ENCODE measurements at places on chromosomes 2 and 18.

DNA sequence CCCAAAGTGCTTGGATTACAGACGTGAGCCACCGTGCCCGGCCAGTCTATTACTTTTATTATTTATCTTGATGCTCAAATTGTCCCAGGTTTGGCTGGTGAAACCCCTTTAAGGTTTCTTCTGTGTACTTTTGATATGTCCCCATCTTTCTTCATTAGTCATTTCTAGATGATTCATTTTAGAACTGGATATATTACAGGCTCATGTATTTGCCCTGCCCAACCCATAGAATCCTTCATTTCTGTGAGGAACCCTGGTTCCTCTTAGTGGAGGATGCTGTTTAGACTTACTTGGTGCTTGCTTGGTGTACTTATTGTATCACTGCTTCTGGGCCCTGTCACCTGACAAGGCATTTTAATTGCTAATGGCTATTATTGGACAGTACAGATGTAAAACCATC is 40.1 kb downstream of the KCMF1 start:
- DNase-seq: peak; percentile 28

DNA sequence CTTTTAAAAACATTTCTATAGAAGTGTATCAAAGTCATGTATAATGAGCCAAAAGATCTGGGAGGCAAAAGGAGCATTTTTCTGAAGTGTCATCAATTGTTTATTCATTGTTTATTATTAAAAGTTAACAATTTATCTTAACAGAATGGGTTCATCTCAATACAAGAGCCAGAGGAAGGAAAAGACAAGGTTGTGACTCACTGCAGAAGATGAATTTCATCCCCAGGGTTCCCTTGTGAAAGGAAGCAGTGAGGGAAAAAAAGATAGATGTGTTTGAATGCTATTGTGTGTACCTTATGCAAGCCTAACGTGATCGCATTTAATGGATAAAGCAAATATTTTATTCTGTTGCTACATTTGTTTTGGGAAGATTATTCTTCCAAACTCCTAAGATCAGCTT is 286.3 kb downstream of the PIEZO2 start:
- no peak for DNase-seq

DNA sequence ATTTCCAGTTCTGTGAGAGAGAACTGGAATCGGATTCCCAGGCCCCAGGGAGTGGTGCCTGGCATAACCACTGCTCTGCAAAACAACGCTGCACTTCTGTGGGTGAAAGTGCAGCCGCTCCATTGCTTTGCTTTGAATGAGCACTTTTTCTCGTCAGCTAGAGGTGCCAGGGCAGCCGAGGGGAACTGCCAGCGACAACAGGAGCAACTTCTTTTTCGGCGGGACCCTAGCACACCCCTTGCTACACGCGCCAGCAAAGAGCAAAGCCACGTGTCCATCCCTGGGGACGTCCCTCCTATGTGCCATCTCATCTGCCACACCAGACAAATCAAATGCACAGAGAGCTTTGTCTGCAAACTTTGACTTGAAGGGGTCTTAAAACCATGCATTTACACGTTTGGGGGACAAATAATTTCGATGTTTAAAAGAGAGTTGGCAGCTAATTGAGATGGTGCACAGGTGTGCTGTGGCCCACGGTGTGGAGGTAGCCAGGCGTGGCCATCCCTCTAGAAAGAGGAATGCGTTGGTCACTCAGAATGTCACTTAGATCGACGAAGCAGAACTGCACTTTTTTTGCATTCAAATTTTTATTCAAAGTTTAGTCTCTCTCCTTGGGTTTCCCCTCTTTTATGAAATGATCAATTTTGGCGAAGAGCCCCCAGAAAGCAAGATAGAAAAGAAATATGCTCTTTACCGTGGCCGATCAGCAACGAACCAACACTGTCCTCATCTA is 151.8 kb downstream of the MBP start:
- DNase-seq: no peak

- no peak for DNase-seq
These were observed 2.3 kb upstream of the ALPP start for GRCh38 chr2:232376260-232376659.

DNA sequence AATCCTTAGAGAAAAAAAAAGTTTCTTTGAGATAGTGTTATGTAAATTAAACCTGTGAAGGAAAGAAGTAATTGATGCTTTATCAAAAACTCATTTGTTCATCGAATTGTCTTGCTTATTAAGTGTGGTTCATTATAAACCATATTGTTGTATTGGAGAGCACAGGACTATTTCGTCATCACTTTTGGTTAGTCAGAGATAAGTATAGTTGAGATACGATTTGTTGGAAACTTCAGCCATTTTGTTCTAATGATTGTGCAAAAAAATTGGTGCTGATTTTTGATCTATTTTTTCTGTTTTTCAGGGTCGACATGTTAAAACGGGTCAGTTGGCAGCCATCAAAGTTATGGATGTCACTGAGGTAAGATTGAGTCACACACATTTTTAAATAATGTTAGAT is 92.9 kb downstream of the MAP4K4 start:
- DNase-seq: peak; percentile 70

DNA sequence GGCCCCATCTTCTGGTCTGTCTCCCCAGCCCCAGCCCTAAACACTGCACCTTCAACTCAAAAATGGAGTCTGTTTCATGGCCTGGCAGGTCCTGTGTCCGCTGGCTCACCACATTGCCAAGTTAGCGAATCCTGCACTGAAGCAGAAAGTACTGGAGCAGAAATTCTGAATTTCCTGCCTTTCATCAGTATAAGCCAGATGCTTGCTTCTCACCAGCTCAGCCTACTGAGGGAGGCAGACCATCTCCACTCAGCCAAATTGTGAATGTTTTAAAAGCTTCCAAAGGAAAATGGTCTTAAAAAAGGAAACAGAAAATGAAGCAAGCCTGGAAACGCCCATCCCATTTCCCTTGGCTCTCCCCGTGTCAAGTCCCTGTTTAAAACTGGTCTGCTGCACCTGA is 157.8 kb downstream of the C1D start:
- DNase-seq: no peak

- peak; percentile 70 for DNase-seq
These were observed 430.4 kb downstream of the LPIN1 start for GRCh38 chr2:12176623-12177454.

DNA sequence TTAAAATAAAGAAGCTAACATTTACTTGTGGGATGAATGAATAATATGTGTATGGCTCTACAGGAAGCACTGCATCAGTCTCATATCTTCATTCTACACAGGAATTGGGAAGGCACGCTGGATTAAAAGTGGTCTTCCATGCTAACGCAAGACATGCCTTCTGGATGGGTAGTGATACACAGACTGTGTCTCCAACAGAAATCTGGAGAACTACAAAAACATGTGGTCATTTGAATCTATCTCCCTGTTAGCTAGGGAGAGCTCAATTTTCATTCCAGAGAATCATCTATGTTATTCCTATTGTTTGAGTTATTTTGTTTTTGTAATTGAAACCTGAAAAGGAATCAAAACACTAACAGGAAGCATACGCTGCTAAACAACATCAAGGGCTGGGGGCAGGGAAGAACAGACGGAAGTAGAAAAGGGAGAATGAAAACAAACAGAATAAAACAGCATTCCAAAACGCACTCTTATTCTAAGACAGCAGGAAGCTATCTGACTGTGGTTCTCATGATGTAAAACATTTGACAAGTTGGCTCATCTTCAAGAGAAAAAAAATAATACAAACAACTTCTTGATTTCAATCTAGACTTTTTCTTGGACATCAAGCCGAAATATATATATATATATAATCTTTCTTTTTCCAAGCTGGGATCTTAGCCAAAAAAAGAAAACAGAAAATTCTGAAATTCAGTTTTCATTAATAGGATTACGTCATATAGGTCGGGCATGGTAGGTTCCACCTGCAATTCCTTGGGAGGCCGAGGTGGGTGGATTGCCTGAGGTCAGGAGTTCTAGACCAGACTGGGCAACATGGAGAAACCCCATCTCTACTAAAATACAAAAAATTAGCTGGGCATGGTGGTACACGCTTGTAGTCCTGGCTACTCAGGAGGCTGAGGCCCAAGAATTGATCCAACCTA is 31.5 kb upstream of the ASNSD1 start:
- DNase-seq: no peak

- no peak for DNase-seq
These were observed 160.3 kb upstream of the TCF4 start for GRCh38 chr18:55748227-55748738.

DNA sequence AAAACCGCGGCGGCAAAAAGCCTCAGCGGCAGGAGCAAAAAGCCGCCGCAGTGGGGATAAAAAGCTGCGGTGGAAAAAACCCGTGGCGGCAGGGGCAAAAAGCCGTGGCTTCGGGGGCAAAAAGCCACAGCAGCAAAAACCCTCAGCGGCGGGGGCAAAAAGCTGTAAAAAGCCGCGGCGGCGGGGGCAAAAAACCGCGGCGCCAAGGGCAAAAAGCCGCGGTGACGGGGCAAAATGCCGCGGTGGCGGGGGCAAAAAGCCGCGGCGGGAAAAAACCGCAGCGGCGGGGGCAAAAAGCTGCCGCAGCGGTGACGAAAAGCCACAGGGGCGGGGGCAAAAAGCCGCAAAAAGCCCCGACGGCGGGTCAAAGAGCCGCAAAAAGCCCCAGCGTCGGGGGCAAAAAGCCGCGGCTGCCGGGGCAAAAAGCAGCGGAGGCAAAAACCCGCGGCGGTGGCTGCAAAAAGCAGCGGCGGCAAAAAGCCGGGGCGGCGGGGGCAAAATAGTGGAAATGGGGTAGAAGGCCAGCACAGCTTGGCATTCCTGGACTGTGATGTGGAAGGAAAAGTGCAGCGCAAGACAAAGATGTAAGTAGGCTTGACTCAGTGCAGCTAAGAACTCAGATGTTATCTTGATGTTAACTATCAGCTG is 151.8 kb downstream of the ANKRD30BL start:
- no peak for DNase-seq

GRCh38 chr2:211049321-211050018 is 493.1 kb downstream of the CPS1 start:
- DNase-seq: no peak

GRCh38 chr18:67677489-67677888 is 161.0 kb upstream of the DSEL start:
- no peak for DNase-seq

- DNase-seq: no peak
These were observed 329.0 kb downstream of the PAX3 start for GRCh38 chr2:221969830-221970144.

- no peak for DNase-seq
These were observed 20.7 kb upstream of the PLB1 start for GRCh38 chr2:28475088-28475595.

DNA sequence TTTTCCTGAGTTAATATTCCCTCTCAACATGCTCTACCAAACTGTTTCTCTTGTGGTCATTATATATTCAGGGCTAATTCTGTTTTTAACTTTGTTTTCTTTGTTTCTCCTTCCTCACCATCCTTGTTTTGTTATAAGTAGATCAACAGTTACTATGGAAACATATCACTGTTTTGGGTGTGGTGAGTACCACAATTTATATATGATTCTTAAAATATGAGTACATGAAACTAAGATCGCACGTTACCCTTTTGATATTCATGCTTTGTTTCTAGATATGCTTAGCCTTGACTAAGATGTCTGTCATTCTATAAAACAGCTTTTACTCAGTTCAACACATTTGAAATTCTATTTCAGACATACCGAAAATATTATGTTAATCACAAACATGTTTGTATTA is 232.3 kb upstream of the ITGA4 start:
- DNase-seq: no peak

- no peak for DNase-seq
These were observed 114.8 kb upstream of the RGPD4 start for GRCh38 chr2:107711941-107712340.

DNA sequence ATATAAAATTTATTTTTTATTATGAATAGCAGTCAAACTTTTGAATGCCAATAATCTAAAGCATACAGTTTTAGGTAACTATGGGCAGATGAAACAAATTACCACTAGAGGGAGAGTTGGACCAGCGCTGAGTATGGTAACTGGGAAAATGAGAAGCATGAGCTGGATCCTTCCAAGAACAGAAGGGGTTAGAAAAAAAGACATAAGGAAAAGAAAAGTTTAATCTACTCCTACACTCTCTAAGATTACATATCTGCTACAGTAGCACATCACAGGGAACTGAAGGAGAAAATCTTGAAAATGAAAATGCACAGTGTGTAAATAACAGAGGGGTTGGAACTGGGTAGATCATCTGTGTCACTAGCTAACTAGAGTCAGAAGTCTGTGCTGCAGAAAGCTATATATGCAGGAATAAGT is 15.5 kb downstream of the REG3G start:
- DNase-seq: peak; percentile 0

DNA sequence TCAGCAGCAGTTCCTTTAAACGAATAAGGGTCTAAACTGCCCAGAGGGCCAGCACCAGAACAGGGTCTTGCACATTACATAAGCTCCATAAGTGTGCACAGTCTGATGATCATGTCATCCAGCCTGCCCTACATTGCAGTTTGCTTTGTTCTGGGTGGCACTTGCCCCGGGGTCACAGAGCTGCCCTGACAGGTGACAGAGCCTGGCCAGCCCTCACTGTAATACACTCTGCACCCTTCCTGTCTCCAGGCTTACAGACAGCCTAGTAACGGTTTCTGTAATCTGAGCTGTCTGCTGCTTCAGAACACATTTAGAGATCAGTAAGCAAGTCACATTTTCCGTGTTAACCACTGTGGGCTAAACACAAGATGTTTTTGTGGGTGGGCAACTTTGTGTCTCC is 213.3 kb downstream of the FAM210A start:
- no peak for DNase-seq

DNA sequence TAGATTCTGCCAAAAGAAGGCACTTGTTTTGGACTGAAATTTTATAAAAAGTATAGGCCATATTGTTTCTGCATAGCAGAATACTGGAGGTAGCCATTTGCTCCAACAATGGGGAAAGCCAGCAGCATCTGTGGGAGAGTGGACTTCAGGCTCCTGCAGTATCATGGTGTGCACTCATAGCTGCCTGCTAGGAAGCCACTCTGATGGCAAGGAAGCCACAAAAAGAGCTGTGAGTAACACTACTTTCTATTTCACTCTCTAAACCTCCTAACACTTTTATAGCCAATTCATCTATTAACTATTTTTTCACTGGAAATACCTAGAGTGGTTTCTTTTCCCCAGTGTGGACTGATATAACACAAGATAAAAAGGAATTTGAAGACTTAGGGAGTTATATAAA is 144.4 kb upstream of the KCNJ3 start:
- DNase-seq: no peak
